ENCODE measurements at places on chromosomes 7 and 10.

DNA sequence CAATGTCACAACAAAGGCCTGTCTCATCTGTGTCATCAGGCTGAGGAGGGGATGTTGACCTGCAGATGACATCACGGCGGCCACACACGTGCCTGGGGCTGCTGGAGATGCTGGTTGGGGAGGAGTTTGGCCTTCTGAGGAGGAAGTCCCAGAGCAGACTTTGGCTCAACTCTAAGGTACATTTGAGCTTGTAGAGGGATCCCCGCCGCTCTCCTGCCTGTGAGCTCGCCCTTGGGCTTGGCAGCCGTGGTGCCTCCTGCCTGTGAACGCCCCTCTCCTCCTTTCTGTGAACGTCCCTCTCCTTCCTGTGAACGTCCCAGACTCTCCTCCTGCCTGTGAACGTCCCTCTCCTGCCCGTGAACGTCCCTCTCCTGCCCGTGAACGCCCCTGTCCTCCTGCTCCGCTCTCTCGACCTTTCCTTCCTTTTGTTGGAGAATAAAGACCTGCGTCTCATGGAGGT is 176.4 kb downstream of the DNAJB6 start:
- no peak for DNase-seq

DNA sequence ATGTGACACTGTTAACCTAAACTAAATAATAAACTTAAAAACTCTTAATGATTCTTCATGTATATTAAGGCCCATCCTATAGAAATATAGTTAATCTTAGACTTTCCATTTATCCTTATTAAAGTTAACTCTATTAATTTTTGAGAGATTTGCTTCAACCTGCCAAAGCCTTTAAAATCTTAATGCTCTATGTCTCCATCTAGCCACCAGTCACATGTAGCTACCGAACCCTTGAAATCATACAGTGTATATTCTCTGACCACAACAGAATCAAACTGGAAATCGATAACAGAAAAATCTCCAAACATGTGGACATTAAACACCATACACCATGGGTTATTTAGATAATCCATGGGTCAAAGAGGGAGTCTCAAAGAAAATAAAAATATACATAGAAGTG is 51.9 kb downstream of the ASZ1 start:
- no peak for DNase-seq

DNA sequence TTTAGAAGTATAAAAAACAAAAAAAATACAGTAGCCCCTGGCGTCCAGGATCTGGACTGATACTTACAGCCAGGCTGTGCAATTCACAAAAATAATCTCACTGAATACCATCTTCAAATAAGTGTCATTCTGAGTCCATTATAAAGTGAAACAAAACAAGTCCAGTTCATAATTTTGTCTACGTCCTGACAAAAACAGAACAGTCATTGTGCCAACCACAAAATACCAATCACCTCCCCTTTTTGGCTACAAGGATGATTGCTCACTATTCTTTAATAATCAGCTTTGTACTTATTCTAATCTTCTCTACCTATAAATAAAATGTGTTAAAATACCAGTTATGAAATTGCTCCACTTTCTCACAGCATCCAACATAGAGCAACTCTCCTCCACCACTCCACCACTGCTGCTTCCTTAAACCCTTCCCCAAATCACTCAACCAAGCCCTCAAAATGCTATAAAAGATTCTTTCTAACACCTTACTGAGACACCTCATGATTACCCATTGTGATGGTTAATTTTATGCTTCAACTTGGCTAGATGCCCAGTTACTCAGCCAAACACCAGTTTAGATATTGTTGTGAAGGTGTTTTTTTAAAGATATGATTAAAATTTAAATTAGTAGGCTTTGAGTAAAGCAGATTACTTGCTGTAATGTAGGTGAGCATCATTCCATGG is 479.8 kb upstream of the SEMA3A start:
- no peak for DNase-seq

GRCh38 chr7:43394441-43395130 is 188.3 kb upstream of the STK17A start:
- no peak for DNase-seq

- no peak for DNase-seq
Measured at GRCh38 chr7:95169678-95170077, 154.7 kb downstream of the PON1 start.

GRCh38 chr10:2839081-2839725 is 228.1 kb upstream of the PFKP start:
- no peak for DNase-seq

- no peak for DNase-seq
Measured at GRCh38 chr7:115747174-115747573, 283.4 kb downstream of the TFEC start.

- no peak for DNase-seq
Measured at GRCh38 chr7:100571829-100572116, 1.9 kb downstream of the SAP25 start.

DNA sequence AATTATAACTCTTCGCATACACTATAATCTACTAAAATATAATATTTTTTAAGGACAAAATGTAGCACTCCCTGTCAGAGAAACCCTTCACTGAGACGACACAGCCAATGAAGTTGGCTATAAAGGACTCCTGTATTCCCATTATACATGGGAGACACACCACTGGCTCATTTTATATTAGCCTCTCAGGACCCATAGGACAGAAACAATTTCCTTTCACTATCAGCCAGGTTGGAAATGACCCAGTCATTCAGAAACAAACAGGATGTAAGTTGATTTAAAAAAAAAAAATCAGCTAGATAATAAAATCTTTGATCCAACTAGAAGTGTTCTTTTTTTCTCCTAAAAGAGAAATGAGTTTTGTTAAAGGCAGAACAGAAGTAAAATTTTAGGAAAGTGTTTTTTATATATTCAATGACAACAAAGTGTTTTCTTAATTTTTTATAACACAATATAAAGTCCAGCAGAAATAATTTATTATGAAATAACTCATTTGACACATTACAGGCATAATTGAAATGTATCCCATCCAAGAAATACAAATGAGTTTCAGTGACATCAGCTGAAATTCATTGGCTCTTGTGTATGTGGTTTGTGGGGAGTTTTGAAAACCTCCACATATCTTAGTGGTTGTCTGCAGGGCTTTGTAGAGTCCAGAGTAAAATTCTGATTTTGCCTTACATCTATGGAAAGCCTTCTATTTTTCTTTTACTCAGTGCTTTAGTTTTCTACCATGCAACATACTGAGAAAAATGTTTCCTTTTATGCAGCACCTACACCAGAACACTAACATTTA is 64.1 kb downstream of the CTTNBP2 start:
- DNase-seq = no peak

GRCh38 chr10:51188008-51188407 is 113.7 kb downstream of the PRKG1 start:
- no peak for DNase-seq

- no peak for DNase-seq
Measured at GRCh38 chr10:124039483-124040013, 53.9 kb downstream of the CHST15 start.

- no peak for DNase-seq
Measured at GRCh38 chr7:139944248-139944647, 115.2 kb downstream of the TBXAS1 start.

GRCh38 chr10:132223156-132223590 is 36.4 kb downstream of the DPYSL4 start:
- DNase-seq = peak; percentile 25

GRCh38 chr10:29881811-29882210 is 177.6 kb downstream of the JCAD start:
- DNase-seq = no peak

GRCh38 chr7:65250216-65250615 is 123.4 kb upstream of the ZNF92 start:
- DNase-seq = no peak

Data from activated T-helper 1 cell treated with anti-CD3 and anti-CD28 coated beads, Interleukin-2, amount 50 U/mL, for 16 hours (primary cell).